Astrocyte of the spinal cord (primary cell): ENCODE measurements at places on chromosomes 3 and 15.

DNA sequence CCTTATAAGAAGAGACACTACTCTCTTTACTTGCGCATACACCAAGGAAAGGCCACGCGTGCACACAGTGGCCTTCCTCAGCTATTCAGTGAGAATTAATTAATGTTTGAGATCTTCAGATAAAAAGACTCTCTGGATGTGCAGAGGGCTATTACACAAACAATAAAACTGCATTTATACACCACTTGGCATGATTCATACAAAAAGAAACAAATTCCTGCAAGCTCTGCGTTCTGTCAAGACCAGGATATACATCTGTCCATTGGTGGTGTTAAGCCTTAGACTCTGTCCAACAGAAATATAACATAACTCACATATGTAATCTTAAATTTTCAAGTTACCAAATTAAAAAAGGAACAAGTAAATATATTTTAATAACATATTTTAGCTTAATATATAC, 55.2 kb upstream of the TSC22D2 start:
- no peak for DNase-seq

- DNase-seq, result no peak
These were observed 2.1 kb downstream of the CHST13 start for GRCh38 chr3:126525853-126526667.

DNA sequence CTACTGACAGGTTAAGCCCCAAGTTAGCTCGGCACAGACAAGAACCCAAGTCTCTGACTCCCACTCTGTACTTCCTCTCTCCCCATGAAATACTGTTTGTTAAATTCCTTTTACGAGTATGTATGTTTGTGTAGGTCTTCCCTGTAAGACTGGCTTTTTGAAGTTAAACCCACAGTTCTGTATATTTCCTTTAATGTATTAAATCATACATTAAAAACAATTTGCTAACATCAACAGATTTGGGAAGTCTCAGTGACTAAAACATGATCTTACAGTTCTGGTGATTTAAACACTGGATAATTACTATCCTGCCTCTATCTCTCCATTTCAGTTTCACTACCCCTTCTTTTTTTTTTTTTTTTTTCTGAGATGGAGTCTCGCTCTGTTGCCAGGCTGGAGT, 4.4 kb downstream of the CMTM6 start:
- no peak for DNase-seq

DNA sequence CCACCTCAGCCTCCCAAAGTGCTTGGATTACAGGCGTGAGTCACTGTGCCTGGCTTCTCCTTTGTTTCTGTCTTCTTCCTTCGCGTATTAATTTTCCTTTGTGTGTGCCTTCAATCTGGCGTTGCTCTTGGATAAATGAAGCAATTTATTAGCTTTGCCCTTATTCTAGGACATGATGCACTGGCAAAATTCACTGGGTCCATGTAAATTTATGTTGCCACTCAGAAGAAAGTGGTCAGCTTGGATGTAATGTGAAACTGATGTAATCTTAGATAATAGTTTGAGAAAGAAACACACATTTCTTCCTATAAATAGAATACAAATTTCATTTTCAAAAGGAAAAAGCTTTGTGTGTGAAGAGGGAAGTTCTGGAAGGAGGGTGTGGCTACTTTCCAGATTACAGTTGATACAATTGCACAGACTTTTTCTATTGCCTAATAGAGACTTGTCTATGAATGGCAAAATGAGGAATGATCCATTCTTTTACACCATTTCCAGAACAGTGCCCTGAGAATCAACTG, 23.3 kb upstream of the ATP1B3 start:
- no peak for DNase-seq

DNA sequence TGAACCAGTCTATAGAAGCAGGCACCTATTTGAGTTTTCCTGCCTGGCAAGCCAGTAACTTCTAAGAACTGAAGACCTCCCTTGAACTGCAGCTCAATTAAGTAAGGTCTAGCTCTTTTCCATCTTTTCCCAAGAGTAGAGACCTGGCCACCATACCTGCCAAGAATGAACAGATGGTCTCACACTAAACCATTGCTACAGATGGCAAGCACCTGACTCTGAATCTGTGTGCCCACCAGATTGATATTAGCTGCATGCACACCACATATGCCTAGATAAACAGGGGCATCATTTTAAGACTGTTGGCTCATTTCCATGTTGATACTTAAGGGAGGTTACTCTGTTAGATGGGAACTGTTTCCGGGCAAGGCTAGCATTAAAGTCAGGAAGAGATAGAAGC, 34.8 kb upstream of the GSK3B start:
- no peak for DNase-seq

DNA sequence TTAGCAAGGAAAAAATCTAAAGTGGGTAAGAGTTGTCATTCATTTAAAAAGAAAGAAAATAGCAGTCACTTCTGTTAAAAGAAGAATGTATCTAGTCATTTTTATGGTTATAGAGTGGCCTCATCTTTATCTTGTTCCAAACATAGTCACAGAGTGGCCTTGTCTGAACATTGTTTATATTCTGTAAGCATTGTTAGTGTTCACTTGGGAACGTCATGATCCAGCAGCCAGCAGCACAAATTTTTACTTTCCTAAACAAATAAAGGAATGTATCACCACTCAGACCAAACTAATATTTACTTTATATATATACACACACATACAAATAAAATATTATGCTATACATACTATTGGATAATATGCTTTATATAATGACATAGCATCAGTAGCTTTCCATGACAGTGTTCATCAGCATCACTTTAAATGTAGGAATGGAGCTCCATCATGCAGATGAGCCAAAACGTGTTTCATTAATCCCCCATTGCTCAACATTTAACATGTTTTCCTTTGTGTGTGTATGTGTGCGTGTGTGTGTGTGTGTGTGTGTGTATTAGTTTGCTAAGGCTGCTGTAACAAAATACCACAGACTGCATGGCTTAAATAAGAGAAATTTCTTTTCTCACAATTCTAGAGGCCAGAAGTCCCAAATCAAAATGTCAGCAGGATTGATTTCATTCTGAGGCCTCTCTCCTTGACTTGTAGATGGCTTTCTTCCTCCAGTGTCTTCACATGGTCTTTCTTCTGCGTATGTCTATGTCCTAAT, 39.6 kb upstream of the GYG1 start:
- no peak for DNase-seq

GRCh38 chr15:100224206-100225185, 117.3 kb downstream of the ADAMTS17 start:
- peak; percentile 35 for DNase-seq

- DNase-seq, result no peak
These were observed 12.4 kb upstream of the UBR1 start for GRCh38 chr15:43118286-43118685.

DNA sequence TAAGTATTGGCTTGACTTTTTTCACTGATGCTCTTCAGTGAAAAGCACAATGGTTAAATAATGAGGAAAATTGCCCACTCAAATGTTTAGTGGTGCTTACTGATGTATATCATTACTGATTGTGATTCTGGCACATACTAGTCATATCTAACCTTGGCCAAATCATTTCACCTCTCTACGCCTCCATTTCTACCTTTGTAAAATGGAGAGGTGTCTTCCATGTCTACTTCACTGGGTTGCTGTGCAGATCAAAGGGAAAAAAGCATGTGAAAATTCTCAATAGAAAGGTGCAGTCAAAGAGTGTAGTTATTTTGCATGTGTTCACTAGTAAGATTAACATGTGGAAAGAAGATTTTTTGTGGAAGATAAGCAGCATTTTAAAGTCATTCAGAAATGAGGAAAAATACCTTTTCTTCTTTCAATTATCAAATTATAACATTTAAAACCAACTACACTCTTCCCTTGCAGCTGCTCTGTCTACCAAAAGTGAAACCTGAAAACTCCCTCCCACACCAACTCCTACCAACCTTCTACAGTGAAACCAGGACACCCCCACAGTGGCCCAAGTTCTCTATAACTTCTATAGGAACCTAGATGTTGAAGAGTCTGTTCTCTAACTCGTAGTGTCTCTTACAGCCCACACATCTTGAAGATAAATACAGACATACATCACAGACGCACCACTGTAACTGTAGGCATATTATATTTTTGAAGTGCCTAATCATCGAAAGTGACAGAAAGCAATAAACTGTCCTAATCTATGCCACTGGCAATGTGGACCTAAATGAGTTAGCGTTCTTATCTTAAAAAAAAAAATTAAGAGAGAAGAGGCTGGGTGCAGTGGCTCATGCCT, 1.4 kb downstream of the CD200R1 start:
- no peak for DNase-seq

GRCh38 chr15:62491642-62492041, 326.6 kb upstream of the C2CD4B start:
- peak; percentile 23 for DNase-seq

DNA sequence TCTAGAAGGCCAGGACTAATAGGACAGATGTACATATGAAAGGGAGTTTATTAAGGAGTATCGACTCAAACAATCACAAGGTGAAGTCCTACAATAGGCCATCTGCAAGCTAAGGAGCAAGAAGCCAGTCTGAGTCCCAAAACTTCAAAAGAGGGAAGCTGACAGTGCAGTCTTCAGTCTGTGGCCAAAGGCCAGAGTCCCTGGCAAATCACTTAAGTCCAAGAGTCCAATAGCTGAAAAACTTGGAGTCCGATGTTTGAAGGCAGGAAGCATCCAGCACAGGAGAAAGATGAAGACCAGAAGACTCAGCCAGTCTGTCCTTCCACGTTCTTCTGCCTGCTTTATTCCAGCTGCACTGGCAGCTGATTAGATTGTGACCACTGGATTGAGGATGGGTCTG, 11.1 kb upstream of the CELF6 start:
- no peak for DNase-seq
